ENCODE measurements at places on chromosomes 2 and 18.

- no peak for DNase-seq
These were observed 3.5 kb upstream of the ARHGAP15 start for GRCh38 chr2:143125717-143126116.

- DNase-seq = peak; percentile 89
These were observed 56.8 kb downstream of the ASXL2 start for GRCh38 chr2:25821225-25822056.

- DNase-seq = no peak
These were observed 57.8 kb downstream of the PKDCC start for GRCh38 chr2:42105330-42106256.

GRCh38 chr2:197795277-197795676 is 9.1 kb upstream of the PLCL1 start:
- DNase-seq = no peak

DNA sequence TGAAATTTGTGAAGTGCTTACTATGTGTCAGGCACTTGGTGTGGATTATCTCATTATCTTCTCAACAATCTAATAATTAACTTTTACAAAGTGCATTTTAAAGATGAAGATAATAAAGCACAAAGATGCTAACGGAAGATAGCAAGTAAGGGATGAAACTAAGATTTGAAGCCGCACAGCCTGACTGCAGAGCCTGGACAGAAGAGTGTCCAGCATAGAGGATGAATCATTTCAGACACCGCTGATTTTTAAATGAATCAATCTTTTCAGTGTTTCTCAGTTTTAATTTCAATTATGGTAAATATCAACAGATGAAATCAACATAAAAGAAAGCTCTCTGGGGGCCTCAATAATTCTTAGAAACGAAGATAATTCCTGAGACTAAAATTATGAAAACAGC is 24.5 kb upstream of the STAM2 start:
- DNase-seq = no peak

DNA sequence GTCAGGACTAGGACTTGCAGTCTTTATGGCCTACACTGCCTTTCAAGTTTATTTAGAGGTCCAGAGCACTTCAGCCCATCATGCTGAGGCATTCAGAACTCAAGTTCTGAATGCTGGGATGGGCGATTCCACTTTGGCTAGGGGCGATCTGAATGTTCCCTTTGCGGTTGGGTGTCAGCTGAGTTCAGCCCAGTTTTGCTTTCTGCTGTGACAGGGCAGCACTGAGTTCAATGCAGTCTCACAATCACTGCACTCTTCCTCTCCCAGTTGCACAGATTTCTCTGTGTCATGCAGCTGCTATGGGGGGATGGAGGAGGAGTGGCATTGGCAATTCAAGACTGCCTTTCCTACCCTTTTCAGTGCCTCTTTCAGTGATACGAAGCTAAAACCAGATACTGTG is 1232.0 kb upstream of the FAM98A start:
- DNase-seq = no peak

DNA sequence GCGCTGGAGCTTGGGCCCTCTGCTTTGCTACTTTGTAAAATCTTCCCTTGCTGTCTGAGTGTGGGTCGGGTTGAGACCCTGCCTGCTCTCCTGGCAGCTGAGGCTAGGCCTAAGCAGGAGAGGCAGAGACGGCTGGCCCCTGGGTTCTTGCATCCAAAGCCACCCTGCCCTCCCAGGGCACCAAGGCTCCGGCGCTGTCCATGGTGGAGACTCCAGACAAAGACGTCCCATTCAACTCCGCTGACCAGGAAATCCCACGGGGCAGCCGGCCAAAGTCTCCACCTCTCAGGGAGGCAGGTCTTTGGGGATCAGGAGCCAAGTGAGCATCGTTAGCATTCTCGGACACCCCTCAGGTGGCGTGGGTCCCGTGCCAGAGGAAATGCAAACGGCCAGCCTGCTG is 2.6 kb upstream of the PRLH start:
- DNase-seq = no peak

DNA sequence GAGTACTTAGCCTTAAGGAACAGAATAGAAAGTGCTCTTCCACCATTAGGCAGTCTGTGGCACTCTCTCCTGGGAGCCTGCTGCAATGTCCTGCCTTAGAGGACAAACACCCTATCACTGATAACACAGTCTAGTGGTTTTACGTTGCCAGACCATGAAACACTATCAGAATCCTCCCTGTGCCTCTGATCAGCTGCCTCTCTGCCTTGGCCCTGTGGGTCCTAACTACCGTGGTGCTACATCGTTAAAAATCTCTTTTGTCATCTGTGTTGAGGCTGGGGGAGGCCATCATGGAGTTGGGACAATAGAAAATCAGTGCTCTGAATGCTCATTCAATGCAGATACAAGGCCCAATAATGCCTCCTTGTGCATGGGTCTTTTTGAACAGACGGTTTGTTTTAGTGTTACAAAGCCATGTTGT is 11.9 kb upstream of the APCDD1 start:
- DNase-seq = no peak

GRCh38 chr2:132581591-132581990 is 88.4 kb downstream of the LYPD1 start:
- no peak for DNase-seq

- no peak for DNase-seq
These were observed 12.0 kb downstream of the SEPTIN10 start for GRCh38 chr2:109601783-109602182.

- peak; percentile 23 for DNase-seq
These were observed 20.8 kb downstream of the CRIM1 start for GRCh38 chr2:36376319-36376765.

DNA sequence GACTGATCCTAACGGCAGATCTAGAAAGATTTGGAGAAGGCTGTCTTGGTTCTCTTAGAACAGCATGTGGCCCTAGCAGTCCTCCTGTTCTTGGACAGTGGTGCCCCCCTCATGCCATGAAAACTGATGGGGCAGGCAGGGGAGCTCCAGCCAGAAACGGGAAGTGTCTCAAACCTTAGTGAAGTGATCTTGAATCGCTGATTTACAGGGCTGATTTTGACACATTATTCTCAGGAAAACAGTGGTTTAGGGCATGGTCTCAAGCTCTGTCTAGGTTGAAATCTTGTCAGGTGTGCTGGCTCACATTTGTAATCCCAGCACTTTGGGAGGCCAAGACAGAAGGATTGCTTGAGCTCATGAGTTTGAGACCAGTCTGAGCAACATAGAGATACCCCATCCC is 37.8 kb downstream of the SRSF7 start:
- no peak for DNase-seq

GRCh38 chr18:4119813-4120212 is 335.3 kb downstream of the DLGAP1 start:
- DNase-seq = peak; percentile 14

- DNase-seq = no peak
These were observed 578.3 kb downstream of the CMPK2 start for GRCh38 chr2:6287406-6287805.

- no peak for DNase-seq
These were observed 485.2 kb downstream of the EIPR1 start for GRCh38 chr2:2892378-2892777.

DNA sequence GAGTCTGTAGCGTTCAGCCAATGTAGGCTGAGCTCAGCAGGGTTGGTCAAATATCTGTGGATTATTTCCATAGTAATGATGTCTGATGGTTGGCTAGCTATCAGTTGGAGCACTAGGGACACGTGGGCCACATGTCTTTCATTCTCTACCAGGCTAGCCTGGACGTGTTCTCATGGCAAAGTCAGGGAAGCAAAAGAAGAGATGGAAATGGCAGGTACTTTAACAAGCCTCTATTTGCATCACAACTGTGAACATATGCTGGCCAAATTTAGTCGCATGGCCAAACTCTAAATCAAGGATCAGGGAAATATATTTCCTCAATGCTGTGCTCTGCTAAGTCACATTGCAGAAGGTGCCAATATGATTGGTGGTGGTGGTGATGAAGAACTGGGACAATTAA is 371.6 kb upstream of the CHST9 start:
- DNase-seq = no peak

DNA sequence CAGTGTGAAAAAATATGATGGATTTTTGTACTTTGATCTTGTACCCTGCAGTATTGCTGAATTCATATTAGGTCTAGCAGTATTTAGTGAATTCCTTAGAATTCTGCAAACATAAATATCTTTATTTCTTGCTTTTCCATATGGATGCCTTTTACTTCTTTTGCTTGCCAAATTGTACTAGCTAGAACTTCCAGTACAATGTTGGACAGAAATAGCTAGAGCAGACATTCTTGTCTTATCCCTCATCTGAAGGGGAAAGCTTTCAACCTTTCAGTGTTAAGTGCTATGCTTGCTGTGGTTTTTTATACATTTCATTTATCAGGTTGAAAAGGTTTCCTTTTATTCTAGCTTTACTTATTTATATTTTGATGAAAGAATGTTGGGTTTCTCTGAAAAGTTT is 1321.9 kb upstream of the CHAC2 start:
- DNase-seq = no peak

DNA sequence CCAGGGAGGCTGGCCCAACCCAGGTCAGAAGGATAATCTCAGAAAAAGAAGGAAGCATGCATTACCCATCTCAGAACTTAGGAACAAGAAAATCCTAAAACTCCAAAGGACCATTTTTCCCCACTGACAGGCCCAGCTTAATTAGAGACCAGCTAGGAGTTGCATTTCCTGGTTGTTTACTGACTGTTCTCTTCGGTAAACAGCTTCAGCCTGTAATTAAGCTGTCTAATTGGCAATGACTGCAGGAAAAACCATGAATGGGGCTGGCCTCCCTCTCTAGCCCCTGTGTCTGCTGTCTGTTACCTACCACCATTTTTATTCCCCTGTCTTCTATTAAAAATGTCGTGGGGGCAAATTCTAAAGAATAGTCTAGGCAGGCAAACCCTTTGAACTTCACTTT is 146.5 kb downstream of the AGAP1 start:
- DNase-seq = no peak

GRCh38 chr2:109724533-109725460 is 69.3 kb upstream of the RGPD5 start:
- DNase-seq = no peak

- DNase-seq = no peak
These were observed 359.6 kb downstream of the NRXN1 start for GRCh38 chr2:50672282-50672681.

GRCh38 chr18:42784632-42785031 is 330.9 kb downstream of the RIT2 start:
- no peak for DNase-seq

DNA sequence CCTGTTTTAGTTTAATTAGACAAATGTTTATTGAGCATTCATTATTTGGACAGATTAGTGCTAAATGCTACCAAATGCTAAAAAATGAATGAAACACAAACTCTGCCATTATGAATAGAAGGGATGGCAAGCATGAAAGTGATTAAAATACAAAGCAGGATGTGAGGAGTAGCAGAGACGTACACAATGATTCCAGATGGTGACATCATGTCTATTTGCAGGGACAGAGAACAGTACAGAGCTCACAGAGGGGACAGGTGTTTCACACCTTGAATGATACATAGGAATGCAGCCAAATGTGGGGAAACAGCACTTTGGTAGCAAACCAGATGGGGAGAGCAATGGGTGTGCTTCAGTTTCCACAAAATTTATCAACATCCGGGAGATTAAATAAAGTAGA is 76.3 kb downstream of the CD226 start:
- no peak for DNase-seq

- DNase-seq = no peak
These were observed 34.9 kb downstream of the LRPPRC start for GRCh38 chr2:43960921-43961320.

GRCh38 chr18:49249521-49249920 is 210.9 kb downstream of the DYM start:
- no peak for DNase-seq

GRCh38 chr18:46821856-46822711 is 65.2 kb upstream of the ST8SIA5 start:
- DNase-seq = no peak

- no peak for DNase-seq
These were observed 27.6 kb upstream of the MYO1B start for GRCh38 chr2:191217580-191217979.

- no peak for DNase-seq
These were observed 662.2 kb downstream of the XIRP2 start for GRCh38 chr2:167550448-167550847.

DNA sequence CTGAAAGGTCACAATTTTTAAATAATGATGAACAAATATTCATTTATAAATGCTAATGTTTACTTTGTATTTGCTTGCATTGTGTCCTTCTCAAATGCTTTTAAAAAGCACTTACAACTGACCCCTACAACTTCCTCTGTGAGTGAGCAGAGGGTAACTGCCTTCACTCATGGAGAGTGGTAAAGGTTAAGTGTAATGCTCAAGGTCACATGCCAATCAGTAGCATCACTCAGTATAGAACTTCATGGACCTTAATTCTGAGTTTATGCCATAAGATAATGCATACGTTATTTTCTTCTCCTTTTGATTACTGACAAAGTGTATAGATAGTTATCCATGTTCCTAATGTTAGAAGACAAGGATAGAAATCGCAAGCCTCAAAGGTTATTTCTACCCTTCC is 91.8 kb upstream of the SERTAD2 start:
- DNase-seq = no peak

DNA sequence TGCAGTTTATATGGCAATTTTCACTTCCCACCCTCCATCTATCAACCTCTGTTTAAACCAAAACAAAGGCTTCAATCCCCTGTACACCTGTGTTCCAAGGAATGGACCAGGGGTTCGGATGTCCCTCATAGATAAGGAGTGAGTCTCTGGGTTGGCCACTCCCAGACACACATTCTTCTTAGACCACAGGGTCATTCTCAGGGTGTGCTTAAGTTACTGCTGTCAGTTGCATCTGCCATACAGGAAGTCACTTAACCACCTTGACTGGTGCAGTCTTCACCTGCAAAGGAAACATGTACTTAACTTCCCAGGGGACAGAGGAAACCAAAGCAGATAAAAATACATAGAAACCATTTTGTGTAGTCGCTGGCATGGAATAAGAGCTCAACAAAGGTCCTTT is 151.0 kb upstream of the NDUFV2 start:
- DNase-seq = no peak

DNA sequence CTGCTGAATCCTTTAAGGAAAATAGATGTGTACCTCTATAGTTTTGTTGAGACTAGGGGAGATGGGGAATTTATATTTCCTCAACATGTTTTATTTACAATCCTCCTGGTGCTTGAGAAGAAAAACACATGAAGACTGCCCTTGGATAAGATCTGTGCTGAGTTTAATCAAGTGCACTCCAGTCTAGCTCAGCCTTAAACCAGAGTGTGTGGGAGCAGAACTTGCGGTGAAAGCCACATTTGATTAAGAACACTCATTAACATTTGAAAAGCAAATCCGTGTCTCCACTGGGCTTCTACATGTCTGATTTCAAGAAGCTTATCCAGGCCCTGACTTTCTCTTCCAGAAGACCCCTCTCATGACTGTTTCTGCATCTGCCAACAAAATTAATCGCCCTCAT is 84.8 kb upstream of the ITGA6 start:
- DNase-seq = peak; percentile 98
